ENCODE measurements at places on chromosomes 12 and 14. TPM values are rescaled to one million over a fixed set of nuclear protein-coding genes. Genes with fewer than 3 reads are reported as not detected.

GRCh38 chr14:71712478-71712877 lies 219.8 kb upstream of the RGS6 start:
- H3K27me3 ChIP-seq = no peaks in the 10 kb centered on the region
- H3K36me3 ChIP-seq = no peaks in the 10 kb centered on the region
- H3K27ac ChIP-seq = no peak overlapping the region
- H3K4me3 ChIP-seq = no peak overlapping the region
- peaks cover 3% of the 10 kb centered on the region for H3K4me1 ChIP-seq

- no peak overlapping the region for H3K4me3 ChIP-seq
- no peaks in the 10 kb centered on the region for H3K4me1 ChIP-seq
- no peaks in the 10 kb centered on the region for H3K36me3 ChIP-seq
- no peak overlapping the region for H3K27ac ChIP-seq
- no peaks in the 10 kb centered on the region for H3K27me3 ChIP-seq
Measured at GRCh38 chr14:61065656-61066055, 84.6 kb downstream of the SLC38A6 start.

GRCh38 chr12:96015672-96016071 lies 19.5 kb upstream of the HAL start:
- no peaks in the 10 kb centered on the region for H3K27me3 ChIP-seq
- no peak overlapping the region for H3K4me3 ChIP-seq
- H3K27ac ChIP-seq = no peak overlapping the region
- no peak for DNase-seq
- H3K4me1 ChIP-seq = no peaks in the 10 kb centered on the region

- no peak for DNase-seq
- H3K4me3 ChIP-seq = no peak overlapping the region
- peaks cover under 1% of the 10 kb centered on the region for H3K4me1 ChIP-seq
- H3K27ac ChIP-seq = peak overlapping the region; percentile 37
Measured at GRCh38 chr14:91998667-91999570, 40.9 kb downstream of the TRIP11 start.

Gene KRT82
- not detected for total RNA-seq

All from T-cell (primary cell).